ENCODE measurements at places on chromosomes 4 and X.

- no peak for DNase-seq
Observed at GRCh38 chr4:140358281-140358680, 15.2 kb upstream of the SCOC start.

- no peak for DNase-seq
Observed at GRCh38 chr4:128385683-128386304, 98.2 kb upstream of the PGRMC2 start.

- no peak for DNase-seq
Observed at GRCh38 chrX:39605183-39605582, 492.6 kb downstream of the BCOR start.

DNA sequence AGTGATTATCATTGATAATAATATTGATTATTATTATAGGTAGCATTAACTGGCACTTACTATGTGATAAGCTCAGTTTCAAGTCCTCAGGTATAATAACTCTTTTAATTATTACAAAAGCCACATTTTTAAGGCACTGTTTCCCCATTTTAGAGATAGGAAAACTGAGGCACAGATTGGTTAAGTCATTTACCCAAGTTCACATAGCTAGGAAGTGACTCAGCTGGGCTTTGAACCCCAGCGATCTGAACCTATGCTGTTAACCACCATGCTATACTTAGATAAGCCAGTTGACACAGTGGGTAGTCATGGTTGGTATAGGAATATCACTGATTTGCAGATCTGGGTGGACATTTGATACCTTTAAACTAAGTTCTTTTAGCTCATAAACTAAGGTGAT lies 110.4 kb downstream of the FRAS1 start:
- no peak for DNase-seq

DNA sequence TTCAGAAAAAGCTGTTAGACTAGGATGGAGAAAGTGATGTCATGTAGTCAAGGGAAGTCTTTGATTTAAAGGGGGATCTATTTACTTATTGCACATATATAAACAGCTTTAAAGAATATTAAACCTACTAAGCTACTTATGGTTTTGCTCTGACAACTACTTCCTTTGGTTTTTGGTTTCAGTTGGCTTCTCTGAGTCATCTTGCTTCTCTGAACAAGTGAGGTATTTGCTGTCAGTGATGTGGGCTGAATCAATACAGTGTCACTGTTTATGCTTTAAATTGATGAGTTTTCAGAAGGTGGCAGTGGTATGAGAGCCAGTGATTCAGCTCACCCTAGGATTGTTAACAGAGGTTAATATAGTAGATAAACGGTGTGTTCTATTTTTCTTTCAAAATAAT lies 75.1 kb downstream of the CEP44 start:
- DNase-seq, result no peak

DNA sequence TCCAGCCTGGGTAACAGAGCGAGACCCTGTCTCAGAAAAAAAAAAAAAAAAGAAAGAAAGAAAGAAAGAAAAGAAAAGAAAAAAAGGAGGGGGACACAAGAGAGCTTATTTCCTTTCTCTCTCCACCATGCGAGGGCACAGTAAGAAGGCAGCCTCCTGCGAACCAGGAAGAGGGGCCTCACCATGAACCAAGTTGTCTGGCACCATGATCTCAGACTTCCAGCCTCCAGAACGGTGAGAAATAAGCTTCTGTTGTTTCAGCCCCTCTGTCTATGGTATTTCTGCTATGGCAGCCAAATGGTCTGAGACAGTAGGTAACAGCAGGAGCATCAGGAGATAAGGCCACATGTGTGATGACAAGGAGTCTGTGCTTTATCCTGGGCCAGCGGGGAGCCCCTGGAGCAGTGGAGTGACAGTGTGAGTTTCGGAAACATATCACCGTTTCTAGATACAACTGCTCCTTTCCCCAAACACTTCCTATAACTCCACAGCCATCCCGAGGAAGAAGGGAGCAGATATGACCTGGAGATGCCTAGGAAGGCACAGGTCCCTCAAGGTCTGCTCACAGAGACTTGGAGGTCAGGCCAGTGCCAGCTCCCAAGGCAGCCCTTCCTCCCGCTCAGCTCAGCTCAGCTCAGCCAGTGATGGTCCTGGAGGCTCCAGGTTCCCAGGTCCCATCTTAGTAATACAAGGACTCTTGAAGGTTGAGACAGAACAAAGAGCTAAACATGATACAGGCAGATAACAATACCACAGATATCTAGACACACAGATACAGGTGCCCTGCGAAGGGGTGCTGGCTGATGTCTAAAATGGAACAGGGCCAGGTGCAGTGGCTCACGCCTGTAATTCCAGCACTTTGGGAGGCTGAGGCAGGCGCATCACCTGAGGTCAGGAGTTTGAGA lies 17.7 kb downstream of the JAKMIP1 start:
- no peak for DNase-seq

GRCh38 chr4:107129076-107129475 lies 93.0 kb upstream of the DKK2 start:
- no peak for DNase-seq

GRCh38 chr4:86670298-86670697 lies 76.2 kb downstream of the PTPN13 start:
- DNase-seq, result no peak

DNA sequence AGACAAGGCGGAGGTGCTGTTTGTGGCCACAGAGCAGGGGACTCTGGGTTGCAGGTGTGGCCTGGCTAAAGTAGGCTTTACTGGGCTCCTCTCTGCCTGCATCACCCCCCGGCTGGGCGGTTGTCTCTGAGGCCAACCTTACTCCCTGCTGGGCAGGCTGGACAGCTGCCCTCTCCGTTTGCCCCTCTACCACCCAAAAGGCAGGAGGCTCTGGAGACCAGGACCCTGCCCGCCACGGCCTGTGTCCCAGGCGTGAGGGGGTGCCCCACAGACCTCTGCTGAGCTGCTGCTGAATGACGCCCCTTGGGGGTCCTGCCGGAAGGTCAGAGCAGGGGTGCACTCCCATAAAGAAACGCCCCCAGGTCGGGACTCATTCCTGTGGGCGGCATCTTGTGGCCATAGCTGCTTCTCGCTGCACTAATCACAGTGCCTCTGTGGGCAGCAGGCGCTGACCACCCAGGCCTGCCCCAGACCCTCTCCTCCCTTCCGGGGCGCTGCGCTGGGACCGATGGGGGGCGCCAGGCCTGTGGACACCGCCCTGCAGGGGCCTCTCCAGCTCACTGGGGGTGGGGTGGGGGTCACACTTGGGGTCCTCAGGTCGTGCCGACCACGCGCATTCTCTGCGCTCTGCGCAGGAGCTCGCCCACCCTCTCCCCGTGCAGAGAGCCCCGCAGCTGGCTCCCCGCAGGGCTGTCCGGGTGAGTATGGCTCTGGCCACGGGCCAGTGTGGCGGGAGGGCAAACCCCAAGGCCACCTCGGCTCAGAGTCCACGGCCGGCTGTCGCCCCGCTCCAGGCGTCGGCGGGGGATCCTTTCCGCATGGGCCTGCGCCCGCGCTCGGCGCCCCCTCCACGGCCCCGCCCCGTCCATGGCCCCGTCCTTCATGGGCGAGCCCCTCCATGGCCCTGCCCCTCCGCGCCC lies 920 bp downstream of the HTT-AS start:
- no peak for DNase-seq

DNA sequence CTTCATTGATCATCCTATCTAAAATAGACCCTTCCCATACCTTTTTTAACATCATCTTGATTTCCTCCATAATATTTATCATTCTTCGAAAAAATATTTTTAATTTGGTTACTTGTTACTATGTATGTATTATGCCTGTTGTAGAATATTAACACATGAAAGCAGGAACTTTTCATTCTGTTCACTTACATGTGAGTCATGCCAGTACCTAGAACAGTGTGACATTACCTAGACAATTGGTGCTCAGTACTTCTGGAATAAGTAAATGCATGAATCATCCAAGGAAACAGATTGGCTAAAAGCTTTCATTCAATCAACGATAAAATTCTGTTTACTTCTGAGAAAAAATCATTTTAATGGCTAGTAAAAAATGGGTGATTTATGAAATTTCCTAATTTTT lies 76.4 kb downstream of the CXXC4 start:
- DNase-seq, result no peak

DNA sequence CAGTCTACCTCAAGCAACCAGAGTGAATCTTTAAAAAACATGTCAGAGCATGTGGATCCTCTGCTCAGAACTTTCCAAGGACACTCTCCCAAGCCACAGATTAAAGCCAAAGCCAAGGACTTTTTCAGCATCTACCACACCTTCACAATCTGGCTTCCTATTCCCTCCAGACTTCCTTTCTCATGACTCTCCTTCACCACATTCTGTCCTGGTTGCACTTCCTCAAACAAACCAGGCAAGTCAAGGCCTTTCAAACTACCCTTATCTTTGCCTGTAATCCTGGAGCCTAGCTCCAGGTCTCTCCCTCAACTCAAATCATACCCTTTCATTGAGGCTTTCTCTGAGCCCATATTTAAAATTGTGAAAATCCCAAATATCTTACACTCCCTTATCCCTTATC lies 191.6 kb upstream of the GALNTL6 start:
- DNase-seq, result no peak

DNA sequence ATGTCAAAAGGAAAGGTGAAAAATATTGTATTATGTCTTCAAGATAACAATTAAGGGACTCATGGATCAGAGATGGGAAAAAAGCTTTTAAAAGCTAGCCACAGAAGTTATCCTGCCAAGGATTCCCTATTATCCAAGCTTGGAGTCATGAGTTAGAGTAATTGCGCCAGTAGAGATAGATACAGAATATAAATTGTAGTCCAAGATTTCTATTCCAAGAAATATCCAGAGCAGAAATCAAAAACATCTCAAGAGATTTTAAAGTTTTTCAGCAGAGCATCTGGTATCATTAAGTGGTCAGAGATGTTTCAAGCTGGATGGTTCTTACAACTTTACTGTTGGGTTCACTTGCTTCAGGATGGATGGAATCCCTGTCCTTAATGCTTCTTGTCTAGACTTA lies 186.7 kb downstream of the PCDH18 start:
- DNase-seq, result no peak

DNA sequence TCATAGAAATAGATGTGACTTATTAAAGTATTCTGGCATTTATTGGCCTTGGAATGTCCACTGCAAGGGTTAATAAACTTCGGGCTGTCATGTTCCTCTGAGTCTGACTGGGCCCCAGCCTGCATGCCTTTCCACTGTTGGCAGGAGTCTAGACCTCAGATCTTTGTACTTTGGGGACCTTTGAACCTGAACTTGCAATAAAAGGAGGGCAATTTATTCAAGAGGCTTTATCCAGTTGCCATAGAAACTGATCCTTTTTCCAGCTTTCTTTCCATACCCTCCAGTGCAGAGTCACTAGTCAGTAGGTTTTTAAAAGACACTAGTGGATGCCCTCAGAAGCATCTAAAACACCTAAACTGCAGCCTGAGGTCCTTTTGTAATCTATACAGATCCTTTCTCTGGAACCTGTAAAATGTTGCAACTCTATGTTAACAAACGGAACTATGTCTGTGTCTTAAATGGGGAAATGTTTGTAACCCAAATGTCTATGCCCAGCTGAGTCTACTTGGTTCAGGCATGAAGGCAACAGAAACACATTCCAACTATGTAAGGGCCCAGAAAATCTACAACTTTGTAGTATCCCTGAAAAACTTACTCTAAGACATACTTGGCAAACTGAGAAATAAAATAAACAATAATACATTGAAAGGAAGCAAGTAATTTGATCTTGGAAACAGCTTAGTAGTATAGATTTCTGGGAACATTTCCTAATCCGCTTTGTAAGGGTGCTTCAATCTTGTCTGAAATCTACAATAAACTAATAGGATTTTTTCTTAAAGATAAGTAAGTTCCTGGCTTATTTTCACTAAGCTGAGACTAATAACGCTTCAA lies 41.5 kb downstream of the SOWAHB start:
- DNase-seq, result no peak

- DNase-seq, result no peak
Observed at GRCh38 chr4:2811830-2812611, 19.1 kb downstream of the SH3BP2 start.

DNA sequence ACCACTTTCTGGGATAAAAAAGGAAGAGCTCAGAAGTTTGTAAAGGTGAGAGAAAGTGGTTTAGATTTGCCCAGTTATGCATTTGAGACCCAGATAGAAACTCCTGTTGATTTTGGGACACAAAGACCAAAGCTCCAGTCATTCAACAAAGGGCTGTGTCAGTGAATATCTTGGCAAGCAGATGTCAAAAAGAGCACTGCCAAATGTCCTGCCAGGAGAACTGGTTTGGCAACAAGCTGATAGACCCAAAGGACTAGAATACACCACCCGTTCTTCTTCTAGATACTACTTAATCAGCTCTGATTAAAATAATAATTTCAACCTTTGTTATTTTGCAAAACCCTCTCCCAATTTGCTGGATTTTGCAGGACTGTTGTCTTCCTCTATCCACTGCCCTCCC lies 121.4 kb downstream of the NHS start:
- DNase-seq, result no peak

GRCh38 chr4:123919576-123920098 lies 523.0 kb downstream of the SPRY1 start:
- no peak for DNase-seq

DNA sequence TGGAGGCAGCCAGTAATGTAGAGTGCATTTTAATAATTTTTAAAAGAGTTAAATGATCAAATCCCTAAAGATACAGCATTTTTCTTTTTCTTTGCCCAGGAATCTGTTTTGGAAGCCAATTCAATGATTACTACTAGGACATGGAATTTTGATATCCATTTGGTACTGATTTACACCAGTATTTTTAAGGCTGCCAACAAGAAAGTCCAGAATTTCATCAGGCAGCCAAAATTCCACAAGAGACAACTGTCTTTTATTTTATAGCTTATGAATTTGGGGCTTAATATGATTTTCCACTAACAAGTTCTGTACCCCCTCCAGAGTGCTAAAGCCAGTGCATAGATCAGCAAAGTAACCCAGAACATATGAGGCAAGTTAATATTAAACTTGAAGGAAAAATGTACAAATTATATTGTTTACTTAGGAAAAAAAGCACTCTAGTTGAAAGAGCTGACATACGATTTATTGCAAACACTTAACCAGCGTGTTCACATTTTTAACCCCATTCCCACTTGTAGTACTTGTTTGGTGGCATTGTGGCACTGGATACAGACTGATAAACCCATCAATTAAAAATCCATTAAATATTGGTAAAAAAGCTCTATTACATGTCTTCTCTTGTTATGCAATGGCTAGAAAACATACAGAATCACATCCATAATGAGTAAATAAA lies 259.7 kb downstream of the DCHS2 start:
- no peak for DNase-seq

DNA sequence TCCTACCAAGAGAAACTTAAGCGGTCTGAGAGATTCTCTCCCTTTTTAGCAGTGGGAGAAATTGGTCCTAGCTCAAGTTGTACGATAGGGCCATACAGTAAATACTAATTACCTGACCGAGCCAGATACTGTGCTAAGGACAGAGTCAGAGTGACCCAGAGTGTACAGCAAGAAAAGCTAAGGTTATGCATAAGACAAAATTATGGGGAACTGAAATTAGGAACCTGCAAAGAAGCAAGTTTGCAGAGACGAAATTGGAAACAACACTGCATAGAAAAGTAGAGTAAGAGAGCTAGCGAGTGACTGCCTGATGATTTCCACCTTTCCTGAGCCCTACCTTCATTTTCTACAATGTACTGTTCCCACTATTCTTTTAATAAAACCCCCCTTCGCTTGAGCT lies 278.1 kb downstream of the NKX6-1 start:
- no peak for DNase-seq
